ENCODE measurements at places on chromosomes 11 and 22. TPM values are rescaled to one million over a fixed set of nuclear protein-coding genes. Genes with fewer than 3 reads are reported as not detected.

BATF2 gene
- total RNA-seq = 0.56 TPM

- peak; percentile 57 for DNase-seq
Measured at GRCh38 chr11:9884601-9885000, 220.7 kb downstream of the SWAP70 start.

OR56A1 gene
- total RNA-seq = not detected

GRCh38 chr11:75280227-75280701 lies 39.7 kb downstream of the TPBGL start:
- peak; percentile 66 for DNase-seq

MS4A12 gene
- not detected for total RNA-seq

KDM4D gene
- 0.90 TPM for total RNA-seq

DNA sequence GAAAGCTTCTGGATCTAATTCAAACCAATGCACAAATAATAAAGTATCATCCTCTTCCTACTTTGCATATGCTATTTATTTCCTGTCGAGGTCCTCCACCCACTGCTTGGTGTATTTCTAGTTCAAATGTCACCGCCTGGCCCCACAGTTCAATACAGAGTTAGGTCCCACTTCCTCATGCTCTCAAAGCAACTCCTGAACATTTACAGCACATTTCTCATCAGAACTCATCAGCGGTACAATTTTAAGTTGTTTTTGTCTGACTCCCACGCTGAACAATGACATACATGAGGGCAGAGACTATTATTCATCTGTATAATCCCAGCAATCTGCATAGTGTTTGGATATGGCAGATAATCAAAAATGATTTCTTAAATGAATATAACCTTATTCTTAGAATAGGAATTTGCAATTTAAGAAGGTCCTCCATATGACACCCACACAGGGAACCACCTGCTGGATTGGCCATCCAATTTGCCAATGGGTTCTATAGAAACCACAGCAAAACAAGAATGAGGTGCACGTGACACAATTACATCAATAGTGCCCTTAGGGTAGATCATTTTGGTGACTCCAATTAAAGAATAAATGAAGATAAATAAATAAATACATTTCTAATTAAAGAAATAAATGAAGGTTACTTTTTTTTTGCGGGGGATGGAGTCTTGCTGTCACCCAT lies 54.2 kb downstream of the SLC25A17 start:
- DNase-seq = no peak

- no peak for DNase-seq
Measured at GRCh38 chr22:46193898-46194310, 43.6 kb downstream of the PPARA start.

DNA sequence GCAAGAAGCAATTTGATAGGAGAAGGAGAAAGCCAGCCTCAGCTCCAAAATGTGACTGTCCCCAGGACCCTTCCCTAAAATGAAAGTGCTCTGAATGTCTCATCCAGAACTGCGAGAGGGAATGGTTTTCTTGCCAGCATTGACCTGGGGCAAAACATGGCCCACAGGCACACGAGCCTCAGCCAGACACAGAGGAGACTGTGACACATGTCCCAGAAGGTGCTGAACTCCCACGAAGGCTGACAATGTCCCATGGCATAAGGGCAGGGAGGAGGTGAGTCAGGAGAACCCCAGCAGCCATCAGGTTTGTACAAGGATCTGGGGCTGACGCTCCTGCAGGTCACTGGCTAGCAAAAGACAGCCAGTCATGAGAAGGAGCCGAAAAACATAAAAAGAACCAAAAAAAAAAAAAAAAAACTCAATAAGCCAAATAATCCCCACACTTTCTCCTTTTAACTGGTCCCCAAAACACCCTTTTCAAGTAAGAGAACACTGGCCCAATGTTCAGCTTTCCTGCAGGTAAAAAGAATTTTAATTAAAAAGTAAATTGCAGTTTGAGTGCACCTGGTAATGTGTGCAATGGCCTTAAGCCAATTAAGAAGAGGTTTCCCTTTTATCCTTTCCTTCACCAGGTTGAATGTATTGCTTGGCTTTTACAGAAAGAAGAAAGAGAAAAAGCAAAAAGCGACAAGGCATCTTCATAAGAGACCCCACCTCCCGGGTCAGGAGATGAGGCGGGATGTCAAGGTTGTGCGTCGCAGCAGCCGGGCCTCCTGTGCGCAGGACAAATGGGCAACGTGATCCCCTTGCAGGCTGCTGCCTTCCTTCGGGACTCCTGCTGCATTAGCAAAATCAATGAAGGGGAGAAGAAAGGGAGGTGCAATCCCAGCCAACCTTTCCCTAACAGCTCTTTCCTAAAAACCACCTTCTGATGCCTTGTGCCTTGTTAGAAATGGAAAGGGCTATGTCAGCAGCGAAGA lies 43.6 kb downstream of the GALNT18 start:
- DNase-seq = no peak

IL18BP gene
- 0.83 TPM for total RNA-seq

SLC6A5 gene
- not detected for total RNA-seq

- DNase-seq = peak; percentile 95
Measured at GRCh38 chr11:8826139-8826786, 84.7 kb upstream of the AKIP1 start.

GRCh38 chr22:30370641-30371230 lies 13.9 kb downstream of the CCDC157 start:
- no peak for DNase-seq

DNA sequence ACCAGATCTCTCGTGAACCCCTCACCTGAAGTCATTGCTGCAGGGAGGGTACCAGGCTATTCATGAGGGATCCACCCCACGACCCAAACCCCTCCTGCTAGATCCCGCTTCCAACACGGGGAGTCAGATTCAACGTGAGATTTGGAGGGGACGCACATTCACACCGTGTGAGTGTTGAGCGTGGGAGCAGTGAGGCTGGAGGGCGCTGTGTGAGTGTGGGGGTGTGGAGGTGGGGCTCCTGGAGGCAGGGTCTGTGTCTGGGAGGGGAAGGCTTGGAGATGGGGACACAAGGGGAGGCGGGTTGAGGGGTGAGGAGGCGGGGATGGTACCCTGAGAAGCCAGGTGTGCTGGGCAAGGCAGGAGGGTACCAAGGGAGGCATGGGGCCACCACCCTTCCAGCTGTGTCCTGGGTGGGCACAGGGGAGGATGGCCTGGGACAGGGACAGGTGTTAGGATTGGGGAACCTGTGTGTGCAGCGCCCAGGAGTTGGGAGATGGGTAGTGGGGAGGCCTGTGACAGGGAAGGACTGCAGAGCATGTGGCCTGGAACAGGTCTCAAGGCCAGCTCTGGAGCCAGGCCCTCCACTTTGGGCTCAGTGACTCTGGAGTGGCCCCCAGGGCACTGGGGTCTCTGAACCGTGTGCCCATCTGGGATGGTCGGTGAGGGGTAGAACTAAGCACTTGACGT lies 13.6 kb downstream of the TPCN2 start:
- no peak for DNase-seq

- DNase-seq = peak; percentile 56
Measured at GRCh38 chr11:76598426-76598839, 72.1 kb downstream of the LRRC32 start.

GRCh38 chr22:40638261-40638660 lies 1.7 kb upstream of the MRTFA start:
- DNase-seq = no peak

- DNase-seq = peak; percentile 5
Measured at GRCh38 chr11:128045094-128045725, 542.1 kb downstream of the ETS1 start.

- DNase-seq = no peak
Measured at GRCh38 chr11:38598418-38598817, 2000.4 kb upstream of the RAG2 start.

HPS4 gene
- 18.1 TPM for total RNA-seq

GNG3 gene
- not detected for total RNA-seq
